ENCODE measurements at places on chromosomes 4 and X.

DNA sequence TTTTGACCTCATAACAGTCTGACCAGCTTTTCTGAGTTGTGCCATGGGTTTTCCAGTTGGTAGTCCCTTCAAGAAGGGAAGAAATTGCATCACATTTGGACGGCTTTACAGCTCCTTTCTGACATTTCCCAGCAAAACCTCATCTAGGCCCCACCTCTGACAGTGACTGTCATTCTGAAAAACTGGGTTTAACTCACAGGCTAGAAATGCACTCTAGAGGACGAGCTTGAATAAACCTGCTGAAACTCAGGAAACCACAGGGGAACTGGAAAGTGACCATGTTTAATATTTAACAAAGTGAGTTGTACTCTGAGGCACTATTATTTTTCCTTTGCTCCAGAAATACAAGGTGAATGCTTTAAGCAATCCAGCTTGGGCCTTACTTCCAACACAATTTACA lies 434.3 kb upstream of the RASGEF1B start:
- DNase-seq = no peak

DNA sequence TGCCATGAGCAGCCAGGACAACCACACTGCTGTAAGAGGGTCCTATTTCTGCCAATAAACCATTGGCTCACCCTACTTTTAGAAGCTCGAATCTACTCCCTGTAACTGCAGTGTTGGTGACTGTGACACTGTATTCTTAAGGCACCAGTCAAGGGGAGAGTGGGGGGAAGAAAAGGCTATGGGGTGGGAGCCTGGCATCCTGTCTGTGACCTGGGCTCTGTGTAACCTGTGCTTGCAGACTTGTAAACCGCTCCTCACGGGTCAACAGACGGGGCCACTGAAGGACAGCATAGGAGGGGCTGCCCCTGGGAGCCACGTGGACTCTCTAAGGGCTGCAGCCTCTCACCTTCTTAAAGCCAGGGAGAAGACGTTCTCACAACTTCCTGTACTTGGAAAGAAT lies 42.2 kb upstream of the ENPP6 start:
- DNase-seq = no peak

GRCh38 chr4:177052211-177052934 lies 257.3 kb upstream of the NEIL3 start:
- no peak for DNase-seq

GRCh38 chrX:13717700-13718472 lies 16.5 kb downstream of the TRAPPC2 start:
- no peak for DNase-seq

- DNase-seq = no peak
These were observed 105.0 kb upstream of the AFAP1 start for GRCh38 chr4:8044699-8045098.

DNA sequence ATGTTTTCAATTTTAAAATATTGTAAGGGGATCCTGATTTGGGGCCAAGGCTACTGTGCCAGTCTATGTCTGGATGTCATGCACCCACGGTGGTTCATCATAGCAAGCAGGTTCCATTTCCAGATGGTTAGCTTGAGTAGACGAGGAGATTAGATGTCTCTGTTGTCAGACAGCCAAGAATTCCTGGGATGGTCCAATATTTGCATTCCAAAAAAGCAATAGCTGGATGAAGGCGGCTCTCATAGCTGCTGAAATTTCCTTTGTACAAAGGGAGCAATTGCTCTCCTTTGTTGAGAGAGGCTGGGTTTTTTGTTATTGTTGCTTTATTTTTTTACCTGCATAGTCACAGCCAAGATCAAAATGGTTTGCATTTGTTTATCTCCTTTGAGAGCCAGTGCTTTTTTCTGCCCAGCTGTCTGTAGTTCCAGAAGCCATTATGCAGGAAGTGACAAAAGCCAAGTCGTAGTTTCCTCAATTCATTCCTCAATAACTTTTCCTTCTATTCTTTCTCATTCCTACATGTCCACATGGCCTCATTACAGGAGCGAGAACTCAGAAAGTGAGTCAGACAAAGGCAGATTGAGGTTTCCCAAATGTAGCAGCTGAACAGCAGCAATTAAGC lies 107.9 kb downstream of the MMRN1 start:
- no peak for DNase-seq

- no peak for DNase-seq
These were observed 5.7 kb downstream of the AFM start for GRCh38 chr4:73487233-73487632.

- DNase-seq = no peak
These were observed 48.2 kb upstream of the UXT start for GRCh38 chrX:47707031-47707780.

DNA sequence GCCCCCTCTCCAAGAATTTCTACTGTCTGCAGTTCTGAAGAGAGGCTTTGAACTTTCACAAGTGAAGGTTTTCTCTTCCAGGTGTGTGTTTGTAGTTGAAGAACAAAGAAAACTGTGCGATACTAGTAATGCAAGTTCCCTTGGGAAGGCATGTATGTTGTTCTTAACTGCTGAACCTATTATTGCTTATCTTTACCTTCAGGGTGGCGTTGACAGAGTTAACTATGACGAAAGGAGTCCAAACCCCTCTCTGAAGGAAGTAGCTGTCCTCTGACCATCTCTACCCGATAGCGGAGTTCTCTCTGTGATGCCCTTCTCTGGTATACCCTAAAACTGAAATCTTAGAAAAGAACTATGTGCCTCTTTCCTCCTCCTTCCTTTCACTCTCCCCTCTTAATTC lies 79.9 kb downstream of the TSPAN7 start:
- DNase-seq = no peak

DNA sequence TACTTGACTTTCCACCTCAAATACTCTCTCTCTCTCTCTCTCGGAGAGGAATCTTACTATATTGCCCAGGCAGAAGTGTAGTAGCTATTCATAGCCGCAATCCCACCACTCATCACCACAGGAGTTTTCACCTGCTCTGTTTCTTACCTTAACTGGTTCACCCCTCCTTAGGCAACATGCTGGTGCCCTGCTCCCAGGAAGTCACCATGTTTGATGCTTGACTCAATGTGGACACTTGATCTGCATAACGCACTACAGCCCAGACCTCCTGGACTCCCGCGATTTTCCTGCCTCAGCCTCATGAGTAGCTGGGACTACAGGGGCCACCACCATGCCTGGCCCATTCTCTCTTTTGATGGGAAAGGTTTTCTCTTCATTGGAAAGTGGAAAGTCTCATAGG lies 271.8 kb downstream of the FBXW7 start:
- DNase-seq = no peak

- no peak for DNase-seq
These were observed 120.9 kb downstream of the NPFFR2 start for GRCh38 chr4:72152731-72153130.

GRCh38 chr4:172777729-172778431 lies 390.7 kb upstream of the GALNT7 start:
- no peak for DNase-seq

DNA sequence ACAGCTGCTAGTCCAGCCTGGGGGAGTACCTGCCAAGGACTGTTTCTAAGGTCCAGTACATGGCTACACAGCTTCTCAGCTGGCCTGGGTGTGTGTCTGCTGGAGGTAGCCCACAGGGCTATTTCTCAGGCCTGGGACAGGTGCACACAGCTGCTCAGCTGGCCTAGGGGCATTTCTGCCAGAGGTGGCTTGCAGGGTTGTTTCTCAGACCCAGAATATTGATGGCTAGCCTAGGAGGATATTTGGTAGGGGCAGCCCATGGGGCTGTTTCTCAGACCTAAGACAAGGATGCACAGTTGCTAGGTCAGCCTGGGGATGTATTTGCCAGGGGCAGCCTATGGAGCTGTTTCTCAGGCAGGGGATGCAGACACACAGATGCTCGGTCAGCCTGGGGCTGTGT lies 29.4 kb downstream of the RAB28 start:
- no peak for DNase-seq

- DNase-seq = no peak
These were observed 429.7 kb downstream of the MAPK10 start for GRCh38 chr4:85929961-85930665.

GRCh38 chr4:45865781-45866180 lies 258.1 kb downstream of the GABRG1 start:
- DNase-seq = no peak

- DNase-seq = no peak
These were observed 334.5 kb upstream of the SLC7A11 start for GRCh38 chr4:138576684-138577083.

DNA sequence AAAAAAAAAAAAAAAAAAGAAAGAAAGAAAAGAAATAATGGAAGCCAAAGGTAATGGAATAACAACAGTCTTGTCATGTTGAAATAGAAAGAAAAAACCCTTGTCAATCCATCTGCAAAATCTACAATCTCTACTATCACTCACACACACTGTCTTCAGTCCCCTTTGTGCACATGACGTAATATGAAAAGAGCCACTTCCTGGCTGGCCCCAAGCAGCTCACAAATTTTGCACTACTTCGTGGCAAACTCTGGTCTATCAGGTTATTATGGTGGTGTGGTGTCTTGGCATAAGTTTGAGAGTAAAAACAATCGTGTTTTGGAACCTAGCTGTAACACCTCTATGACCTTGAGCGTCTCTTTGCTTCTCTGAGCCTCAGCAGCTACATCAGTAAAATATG lies 8.3 kb upstream of the AFAP1 start:
- DNase-seq = no peak

DNA sequence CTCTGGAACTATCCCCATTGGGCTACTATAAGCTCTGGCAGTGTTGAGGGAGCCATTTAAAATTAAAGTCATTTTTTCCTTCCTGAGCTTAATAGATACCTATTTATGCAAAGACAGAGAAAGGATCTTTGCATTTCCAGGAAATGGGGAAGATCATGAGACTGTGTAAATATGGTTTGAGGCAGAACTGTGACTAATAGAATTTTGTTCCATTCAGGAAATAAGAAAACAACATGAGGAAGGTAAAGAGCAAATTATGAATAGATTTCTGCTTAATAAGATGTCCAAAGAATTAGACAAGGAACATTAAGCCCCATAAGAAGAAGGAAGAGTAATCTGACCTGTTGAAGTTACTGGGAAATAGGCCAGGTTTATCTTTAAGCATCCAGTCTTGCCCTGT lies 17.8 kb upstream of the TBC1D19 start:
- no peak for DNase-seq

DNA sequence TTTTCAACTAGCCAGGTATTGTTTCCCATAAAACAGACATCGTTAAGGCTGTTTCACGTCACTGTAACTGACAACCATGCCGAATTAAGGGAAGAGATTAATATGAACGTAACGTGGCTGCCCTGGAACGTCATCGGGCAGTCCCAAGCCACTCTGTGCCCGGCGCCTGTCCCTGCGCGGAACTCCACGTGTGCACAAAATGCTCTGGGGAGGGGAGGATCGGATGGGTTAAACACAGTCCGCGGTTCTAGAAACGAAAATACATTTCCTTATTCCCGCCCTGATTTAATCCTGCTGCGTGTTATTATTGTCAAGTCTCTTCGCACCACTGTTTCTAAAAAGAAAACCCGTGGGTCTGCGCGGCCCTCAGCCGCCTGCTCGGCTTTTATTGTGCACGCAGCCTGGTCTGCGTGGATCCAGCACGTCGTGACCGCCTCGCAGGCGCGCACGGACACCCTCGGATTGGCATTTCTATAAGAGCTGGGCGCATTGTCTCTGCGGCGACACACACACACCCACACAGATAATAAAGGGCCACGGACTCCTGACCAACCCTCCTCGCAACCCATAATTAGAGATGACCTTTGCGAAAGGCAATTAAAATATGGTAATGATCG lies 69.6 kb upstream of the BCOR start:
- DNase-seq = no peak

DNA sequence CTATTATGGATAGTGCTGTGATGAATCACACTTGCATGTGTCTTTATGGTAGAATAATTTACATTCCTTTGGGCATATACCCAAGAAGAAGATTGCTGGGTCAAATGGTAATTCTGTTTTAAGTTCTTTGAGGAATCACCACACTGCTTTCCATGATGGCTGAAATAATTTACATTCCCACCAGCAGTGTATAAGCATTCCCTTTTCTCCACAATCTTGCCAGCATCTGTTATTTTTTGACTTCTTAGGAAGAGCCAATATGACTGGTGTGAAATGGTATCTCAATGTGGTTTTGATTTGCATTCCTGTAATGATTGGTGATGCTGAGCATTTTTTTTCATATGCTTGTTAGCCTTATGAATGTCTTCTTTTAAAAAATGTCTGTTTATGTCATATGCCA lies 1120.2 kb downstream of the ARAP2 start:
- DNase-seq = no peak

DNA sequence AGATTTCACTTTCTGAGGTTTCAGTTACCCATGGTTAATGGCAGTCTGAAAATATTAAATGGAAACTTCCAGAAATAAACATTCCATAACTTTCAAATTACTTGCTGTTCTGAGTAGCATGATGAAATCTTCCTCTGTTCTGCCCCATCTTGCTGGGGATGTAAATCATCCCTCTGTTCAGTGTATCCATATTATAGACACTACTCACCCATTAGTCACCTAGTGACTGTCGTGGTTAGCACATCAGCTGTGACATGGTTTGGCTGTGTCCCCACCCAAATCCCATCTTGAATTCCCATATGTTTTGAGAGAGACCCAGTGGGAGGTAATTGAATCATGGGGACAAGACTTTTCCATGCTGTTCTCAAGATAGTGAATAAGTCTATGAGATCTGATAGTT lies 125.5 kb upstream of the GIMD1 start:
- no peak for DNase-seq

DNA sequence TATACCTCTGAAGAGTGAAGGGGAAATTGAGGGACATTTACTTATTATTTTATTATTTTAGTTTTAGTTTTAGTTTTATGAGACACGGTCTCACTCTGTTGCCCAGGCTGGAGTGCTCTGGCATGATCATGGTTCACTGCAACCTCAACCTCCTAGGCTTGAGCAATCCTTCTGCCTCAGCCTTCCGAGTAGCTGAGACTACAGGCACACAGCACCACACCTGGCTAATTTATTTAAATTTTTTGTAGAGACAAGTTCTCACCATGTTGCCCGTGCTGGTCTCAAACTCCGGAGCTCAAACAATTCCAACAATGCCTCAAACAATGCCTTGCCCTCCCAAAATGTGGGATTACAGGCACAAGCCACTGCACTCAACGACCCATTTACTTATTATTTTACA lies 68.4 kb upstream of the BMP2K start:
- DNase-seq = no peak

- DNase-seq = no peak
These were observed 120.4 kb upstream of the STS start for GRCh38 chrX:7027071-7027470.

- no peak for DNase-seq
These were observed 49.2 kb upstream of the PRSS48 start for GRCh38 chr4:151227731-151228130.

DNA sequence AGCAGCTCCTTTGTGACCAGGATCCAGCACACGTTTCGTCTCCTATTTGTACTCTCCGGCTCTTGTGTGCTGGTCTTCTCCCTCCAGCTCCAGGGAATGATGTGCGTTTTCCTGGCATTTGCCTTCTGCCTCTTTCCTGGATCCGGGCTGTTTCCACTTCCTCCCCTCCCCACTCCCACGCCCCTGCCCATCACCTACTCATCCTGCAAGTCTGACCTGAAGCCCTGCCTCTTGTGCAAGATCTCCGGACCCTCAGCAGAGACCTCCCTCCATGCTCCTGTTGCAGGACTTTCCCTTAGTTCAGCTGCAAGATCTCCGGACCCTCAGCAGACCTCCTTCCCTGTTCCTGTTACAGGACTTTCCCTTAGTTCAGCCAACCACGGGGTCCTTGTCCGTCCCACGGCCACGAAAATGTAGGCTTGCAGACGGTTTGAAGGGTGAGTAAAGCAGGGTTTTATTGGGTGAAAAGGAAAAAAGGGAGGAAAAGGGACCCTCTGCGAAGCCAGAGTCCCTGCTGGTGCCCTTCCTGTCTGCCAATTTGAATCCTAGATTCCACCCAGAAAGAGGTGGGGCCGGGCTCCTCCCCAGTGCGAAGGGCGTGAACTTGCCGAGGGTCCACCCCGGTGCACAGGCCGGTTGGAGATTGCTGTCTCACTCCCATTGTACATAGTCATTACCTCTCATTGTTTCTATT lies 74.4 kb upstream of the IRF2 start:
- DNase-seq = no peak
